Upper lobe of right lung (tissue), 1 donor: ENCODE measurements at places on chromosomes 3 and 15. TPM values are rescaled to one million over a fixed set of nuclear protein-coding genes. Genes with fewer than 3 reads are reported as not detected.

GRCh38 chr15:76962337-76963013, 30.9 kb downstream of the RCN2 start:
- H3K27me3 ChIP-seq = peaks cover 4% of the 10 kb centered on the region
- DNase-seq = no peak
- H3K4me3 ChIP-seq = no peak overlapping the region
- H3K27ac ChIP-seq = no peak overlapping the region
- H3K36me3 ChIP-seq = no peaks in the 10 kb centered on the region

Gene PCBP4
- 37.1 TPM for total RNA-seq

DNA sequence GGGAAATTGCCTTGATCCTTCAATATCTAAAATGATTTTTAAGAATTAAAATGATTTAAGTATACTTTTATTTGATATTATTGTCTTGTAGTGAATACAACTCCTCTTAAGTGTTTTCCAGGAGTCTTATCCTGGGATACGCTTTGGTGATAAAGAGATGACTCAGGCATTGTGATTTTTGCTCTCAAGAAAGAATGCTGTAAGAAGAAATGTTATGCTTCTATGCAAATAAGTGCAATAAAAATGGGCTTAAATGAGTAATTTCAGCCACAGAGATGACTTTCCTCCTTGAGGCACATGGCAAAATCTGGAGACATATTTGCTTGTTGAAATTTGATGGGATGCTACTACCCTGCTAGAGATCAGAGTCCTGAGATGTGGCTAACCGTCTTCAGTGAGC, 358.6 kb upstream of the BCHE start:
- no peak for DNase-seq
- no peaks in the 10 kb centered on the region for H3K4me1 ChIP-seq
- H3K27me3 ChIP-seq = no peaks in the 10 kb centered on the region
- no peaks in the 10 kb centered on the region for H3K36me3 ChIP-seq

GRCh38 chr3:153111016-153111415, 51.0 kb upstream of the RAP2B start:
- no peak for DNase-seq
- no peaks in the 10 kb centered on the region for H3K4me1 ChIP-seq
- H3K36me3 ChIP-seq = no peaks in the 10 kb centered on the region
- H3K27ac ChIP-seq = no peak overlapping the region
- no peak overlapping the region for H3K4me3 ChIP-seq
- H3K27me3 ChIP-seq = no peaks in the 10 kb centered on the region

DNA sequence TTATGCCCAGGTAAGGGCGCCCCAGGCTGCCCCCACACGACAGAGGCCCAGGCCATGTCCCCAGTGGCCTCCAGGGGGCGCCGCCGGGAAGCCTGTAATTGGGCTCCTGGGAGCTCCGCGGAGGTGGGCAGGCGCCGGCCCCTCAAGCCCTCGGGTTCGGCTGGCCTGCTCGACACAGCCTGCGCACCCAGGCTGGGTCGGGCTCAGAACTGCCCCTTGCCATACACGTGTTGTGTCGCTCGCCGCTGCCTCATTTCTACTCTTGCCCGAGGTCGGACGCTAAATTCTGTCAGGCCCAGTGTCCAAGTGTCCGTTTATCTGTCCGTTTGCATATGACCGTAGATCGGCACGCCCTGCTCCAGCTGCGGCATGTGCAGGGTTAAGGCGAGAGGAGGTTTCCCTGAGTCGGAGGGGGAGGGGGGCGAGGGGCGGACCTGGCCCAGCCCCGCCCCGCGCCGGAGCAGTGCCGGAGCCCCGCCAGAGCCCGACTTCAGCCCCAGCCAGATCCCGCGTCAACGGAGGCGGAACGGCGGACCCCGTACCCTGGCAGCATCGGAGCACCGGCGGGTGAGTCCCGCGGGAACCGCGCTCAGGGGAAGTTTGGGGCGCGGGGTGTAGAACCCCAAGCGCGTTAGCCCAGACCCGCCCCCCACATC, at the start of gene KLHDC8B:
TSS of gene KLHDC8B (plus strand) at position 480 of the 656 bp plus-strand sequence. CDS start 1,172 bp downstream, outside the sequence.
- no peaks in the 10 kb centered on the region for H3K27me3 ChIP-seq
- H3K4me1 ChIP-seq = peaks cover 33% of the 10 kb centered on the region
- peak; percentile 94 for DNase-seq
- H3K36me3 ChIP-seq = peaks cover 24% of the 10 kb centered on the region
- H3K4me3 ChIP-seq = peak within 1 kb of the TSS; percentile 91
- H3K27ac ChIP-seq = peak within 1 kb of the TSS; percentile 81

GRCh38 chr3:13881536-13882410, 1.9 kb upstream of the WNT7A start:
- peaks cover 20% of the 10 kb centered on the region for H3K4me1 ChIP-seq
- no peaks in the 10 kb centered on the region for H3K36me3 ChIP-seq
- H3K27me3 ChIP-seq = peaks cover 58% of the 10 kb centered on the region
- DNase-seq = peak; percentile 45
- no peak overlapping the region for H3K27ac ChIP-seq

DNA sequence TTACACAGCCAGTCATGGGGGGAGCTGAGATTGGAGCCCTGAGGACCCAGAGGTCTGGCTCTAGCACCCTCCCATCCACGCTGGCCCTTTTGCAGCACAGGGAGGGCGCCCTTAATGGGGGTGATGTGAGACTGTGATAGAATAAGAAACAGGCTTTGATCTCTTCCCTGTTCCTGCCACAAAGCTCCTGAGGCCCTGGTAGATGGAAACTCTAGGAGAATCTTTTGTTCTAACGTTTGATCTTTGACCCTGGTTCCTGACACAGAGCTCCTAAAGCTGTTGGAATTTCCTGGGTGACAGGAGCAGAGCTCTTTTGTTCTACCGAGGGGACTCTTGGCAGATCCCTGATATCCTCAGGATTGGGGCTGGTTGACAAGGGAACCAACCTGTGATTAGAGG, 1.2 kb upstream of the UROC1 start:
- peaks cover 9% of the 10 kb centered on the region for H3K27me3 ChIP-seq
- H3K4me3 ChIP-seq = no peak overlapping the region
- peak; percentile 28 for DNase-seq
- H3K27ac ChIP-seq = no peak overlapping the region
- H3K4me1 ChIP-seq = no peaks in the 10 kb centered on the region
- H3K36me3 ChIP-seq = no peaks in the 10 kb centered on the region

Gene TRH
- not detected for total RNA-seq

DNA sequence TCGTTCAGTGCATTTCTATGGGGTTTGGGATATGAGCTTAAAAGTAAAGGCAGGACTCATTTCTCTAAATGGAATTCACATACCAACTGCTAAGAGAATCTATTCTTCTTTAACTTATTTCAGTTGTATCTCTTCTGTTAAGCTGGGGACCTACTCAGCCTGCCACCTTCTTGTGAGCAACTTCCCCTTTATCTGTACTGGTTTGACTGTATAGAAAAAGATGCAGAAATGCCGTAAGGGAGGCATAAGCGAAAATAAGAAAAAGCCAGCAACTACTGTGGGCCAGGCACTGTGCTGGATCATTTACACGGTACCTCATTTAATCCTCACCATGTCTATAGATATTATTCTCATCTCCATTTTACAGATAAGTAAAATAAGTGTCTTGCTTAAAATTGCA, 38.4 kb downstream of the RBMS3 start:
- H3K27me3 ChIP-seq = no peaks in the 10 kb centered on the region
- no peak for DNase-seq
- no peak overlapping the region for H3K4me3 ChIP-seq
- H3K36me3 ChIP-seq = no peaks in the 10 kb centered on the region
- no peak overlapping the region for H3K27ac ChIP-seq

Gene NMNAT3
- total RNA-seq = 4.6 TPM

DNA sequence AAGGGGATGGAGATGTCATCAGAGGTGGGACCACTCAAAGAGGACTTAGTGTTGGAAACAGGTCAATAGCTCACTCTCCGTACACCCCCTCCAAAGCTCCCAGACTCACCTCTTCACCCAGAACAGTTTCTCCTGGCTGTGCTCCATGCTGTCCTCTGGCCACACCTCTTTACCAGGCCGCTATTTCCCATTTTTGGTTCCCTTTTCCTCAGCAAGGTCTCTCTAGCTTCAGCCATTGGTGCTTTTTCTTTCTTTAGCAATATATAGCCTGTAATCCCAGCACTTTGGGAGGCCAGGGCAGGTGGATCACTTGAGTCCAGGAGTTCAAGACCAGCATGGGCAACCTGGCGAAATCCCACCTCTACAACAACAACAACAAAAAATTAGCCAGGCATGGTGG, 123.6 kb upstream of the SMAD3 start:
- no peak overlapping the region for H3K4me3 ChIP-seq
- no peaks in the 10 kb centered on the region for H3K36me3 ChIP-seq
- H3K27ac ChIP-seq = no peak overlapping the region
- H3K27me3 ChIP-seq = no peaks in the 10 kb centered on the region
- DNase-seq = no peak

DNA sequence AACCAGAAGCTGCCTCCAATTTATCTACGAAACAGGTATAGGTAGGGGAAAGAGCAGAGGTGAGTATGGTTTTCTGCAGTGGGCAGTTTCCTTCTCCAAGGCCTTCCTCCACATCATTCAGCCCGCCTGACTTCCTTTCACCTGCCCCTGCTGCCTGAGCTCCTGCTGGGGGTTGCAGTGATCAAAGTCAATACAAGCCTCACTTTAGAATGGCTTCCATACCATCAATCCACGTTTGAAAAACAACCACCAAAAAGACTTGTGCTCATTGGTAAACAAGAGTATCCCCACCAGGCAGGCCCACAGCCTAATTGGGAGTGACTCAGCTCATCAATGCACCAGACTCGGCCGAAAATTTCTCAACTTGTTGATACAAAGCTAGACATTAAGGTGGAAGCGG, 159.9 kb downstream of the MAGI1 start:
- H3K4me3 ChIP-seq = no peak overlapping the region
- no peaks in the 10 kb centered on the region for H3K36me3 ChIP-seq
- DNase-seq = no peak

DNA sequence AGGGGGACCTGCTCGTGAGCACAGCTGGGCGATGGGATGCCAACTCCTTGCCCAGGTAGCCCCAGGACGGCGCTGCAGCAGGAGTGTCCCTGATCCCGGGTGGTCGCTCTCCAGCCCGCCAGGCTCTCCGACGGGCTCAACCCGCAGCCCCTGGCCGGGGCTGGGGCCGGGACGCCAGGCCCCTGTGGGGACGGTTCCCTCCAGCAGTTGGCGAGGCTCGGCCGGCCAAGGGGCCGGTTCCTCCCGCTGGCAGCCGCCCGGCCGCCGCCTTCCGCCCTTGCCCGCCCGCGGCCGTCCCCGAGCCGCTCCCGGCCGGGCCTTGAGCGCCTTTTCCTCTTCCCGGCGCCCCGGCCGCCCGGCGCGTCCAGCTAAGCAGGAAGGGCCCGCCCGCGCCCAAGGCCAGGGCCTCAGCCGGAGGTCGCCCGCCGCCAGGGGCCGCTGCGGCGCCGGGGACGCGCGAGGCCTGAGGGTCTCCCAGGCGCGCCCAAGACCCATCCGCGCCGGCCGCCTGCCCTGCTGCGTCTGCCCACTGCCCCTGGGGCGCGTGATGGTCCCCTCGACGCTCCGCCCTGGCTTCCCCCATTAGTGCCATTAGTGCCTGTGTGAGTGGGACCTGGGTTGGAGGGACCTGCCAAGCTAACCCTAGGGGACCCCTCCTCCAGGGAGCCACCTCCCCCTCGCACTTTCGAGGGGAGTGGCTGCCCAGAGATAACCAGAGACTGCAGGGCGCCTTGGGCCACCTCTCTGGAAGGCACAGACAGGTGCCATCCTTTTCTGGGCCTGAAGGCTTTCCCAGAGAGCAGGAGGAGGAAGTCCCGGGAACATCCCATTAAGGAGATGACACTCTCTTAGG, 106.4 kb downstream of the FBLN2 start:
- peak; percentile 77 for DNase-seq
- H3K27ac ChIP-seq = no peak overlapping the region
- H3K36me3 ChIP-seq = no peaks in the 10 kb centered on the region
- H3K4me1 ChIP-seq = peaks cover 4% of the 10 kb centered on the region

Gene AADACL2
- not detected for total RNA-seq

DNA sequence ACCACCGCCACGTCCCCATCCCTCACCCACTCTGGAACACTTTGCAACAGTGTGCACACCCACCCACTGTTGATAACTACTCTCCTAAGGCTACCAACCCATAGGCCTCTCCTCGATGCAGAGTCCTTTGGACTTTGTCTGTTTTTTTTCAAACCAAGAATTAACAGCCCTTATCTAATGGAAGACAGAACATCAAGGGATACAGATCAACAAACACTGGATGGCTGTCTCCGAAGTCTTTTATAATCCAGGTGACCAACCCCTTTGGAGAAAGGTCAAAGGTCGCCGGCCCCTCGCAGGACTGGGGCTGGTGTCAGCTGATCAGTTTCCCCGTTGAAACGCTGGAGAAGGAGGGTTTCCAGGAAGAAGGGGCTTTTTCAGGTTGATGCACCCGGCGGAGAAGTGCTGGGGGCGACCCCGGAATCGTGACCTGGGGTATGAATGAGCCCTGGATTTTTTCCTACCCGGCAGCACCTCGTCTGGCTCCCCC, 532 bp downstream of the B4GALT4 start:
- peak overlapping the region; percentile 81 for H3K4me3 ChIP-seq
- peaks cover 15% of the 10 kb centered on the region for H3K36me3 ChIP-seq
- no peak for DNase-seq
- H3K27me3 ChIP-seq = no peaks in the 10 kb centered on the region
- H3K27ac ChIP-seq = peak overlapping the region; percentile 94
- peaks cover 13% of the 10 kb centered on the region for H3K4me1 ChIP-seq

Gene GNAT1
- not detected for total RNA-seq

GRCh38 chr3:89000886-89001285, 106.5 kb upstream of the EPHA3 start:
- no peaks in the 10 kb centered on the region for H3K27me3 ChIP-seq
- no peak overlapping the region for H3K27ac ChIP-seq
- H3K4me1 ChIP-seq = no peaks in the 10 kb centered on the region

Gene DOCK3
- total RNA-seq = 2.7 TPM

Gene CLDN16
- 0.14 TPM for total RNA-seq

Gene RASGRF1
- 105 TPM for total RNA-seq

DNA sequence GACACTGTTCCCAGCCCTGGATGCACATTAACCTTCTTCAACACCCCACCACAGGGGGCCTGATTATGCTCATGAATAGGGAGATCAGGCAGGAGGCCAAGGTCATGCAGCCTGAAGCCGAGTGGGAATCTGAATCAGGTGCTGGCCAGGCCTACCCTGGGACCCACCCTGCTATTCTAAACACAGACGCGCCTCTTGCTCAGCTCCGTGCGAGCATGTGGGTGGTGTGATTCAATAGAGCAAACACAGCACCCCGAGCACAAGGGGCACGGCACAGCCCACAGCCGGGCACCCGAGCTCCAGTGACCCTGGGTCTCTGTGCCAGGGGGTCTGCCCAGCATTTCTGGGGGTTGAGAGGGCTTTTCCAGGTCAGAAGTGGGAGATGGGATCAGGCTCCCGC, 24.6 kb upstream of the GRIP2 start:
- no peak for DNase-seq
- H3K27me3 ChIP-seq = peaks cover 11% of the 10 kb centered on the region
- no peaks in the 10 kb centered on the region for H3K4me1 ChIP-seq
